ENCODE measurements at places on chromosomes 3 and 15. TPM values are rescaled to one million over a fixed set of nuclear protein-coding genes. Genes with fewer than 3 reads are reported as not detected.

Gene TFG
- polyA plus RNA-seq: 139 TPM

Gene SMCO1
- polyA plus RNA-seq: not detected

Gene SLC28A1
- polyA plus RNA-seq: 6.4 TPM

Gene TPRG1
- polyA plus RNA-seq: 0.30 TPM

Gene COLQ
- 11.0 TPM for polyA plus RNA-seq

Gene AADACL2
- not detected for polyA plus RNA-seq

Gene BCHE
- polyA plus RNA-seq: 6.3 TPM

- DNase-seq: no peak
These were observed 1.5 kb upstream of the CACNA2D3 start for GRCh38 chr3:54120657-54121413.

- no peak for DNase-seq
These were observed 51.8 kb downstream of the CTDSPL start for GRCh38 chr3:37913522-37913921.

- DNase-seq: no peak
These were observed 51.2 kb downstream of the MDFIC2 start for GRCh38 chr3:70261283-70261682.

DNA sequence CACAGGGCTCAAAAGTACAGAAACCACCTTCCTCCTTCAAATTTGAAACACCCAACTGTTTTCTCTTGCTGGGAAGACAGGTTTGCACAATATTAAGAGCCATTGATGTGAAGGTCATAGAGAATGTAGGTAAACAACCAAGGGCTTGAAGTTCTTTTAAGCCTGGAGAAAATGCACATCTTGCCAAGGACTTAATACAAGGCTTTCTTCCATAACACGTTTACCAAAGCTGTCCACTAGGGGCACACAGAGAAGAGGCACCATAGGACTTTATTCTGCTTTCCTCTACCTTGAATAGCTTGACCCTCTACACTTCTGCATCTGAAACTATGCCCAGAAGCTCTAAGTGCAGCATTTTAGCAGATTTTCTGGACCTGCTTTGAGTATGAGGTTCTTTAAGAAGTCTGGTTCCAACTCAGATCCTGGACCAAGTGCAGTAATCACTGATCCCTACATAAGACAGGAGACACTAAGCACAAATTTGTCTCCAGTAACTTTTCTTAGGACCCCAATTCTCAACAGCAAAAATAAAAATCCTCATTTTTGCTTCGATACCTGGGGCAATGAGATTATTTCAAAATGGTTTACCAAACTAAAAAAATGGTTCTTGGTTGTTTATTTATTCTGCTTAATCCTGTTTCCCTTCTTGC is 138.0 kb downstream of the FBN1 start:
- peak; percentile 35 for DNase-seq

- DNase-seq: no peak
These were observed 820.4 kb upstream of the ALCAM start for GRCh38 chr3:104546301-104546700.

GRCh38 chr3:156144060-156144459 is 23.7 kb downstream of the KCNAB1 start:
- no peak for DNase-seq

GRCh38 chr15:39454189-39454986 is 126.5 kb upstream of the THBS1 start:
- no peak for DNase-seq

DNA sequence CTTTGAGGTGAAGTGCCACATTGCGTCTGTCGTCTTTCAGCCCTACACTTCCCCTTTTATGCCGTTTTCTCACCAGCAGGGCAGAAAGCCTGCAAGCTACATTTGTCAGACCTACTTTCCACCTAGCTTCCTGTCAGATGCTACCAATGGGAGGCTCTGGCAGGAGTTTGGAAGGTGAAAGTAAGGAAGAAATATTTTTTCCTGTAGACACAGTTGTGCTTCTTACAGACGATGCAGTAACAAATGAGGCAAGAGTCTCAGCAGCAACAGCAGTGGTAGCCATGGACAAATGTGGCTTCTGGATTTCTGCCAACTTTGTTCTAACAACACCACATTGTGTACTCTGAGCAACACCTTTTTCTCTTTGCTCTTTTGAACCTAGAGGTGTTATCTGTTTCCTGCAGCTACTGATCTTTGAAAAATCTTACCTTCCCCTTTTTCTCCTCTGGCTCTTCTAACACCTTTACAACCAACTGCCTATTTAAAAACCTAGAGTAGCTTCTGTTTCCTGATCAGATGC is 70.6 kb upstream of the STT3B start:
- DNase-seq: no peak

DNA sequence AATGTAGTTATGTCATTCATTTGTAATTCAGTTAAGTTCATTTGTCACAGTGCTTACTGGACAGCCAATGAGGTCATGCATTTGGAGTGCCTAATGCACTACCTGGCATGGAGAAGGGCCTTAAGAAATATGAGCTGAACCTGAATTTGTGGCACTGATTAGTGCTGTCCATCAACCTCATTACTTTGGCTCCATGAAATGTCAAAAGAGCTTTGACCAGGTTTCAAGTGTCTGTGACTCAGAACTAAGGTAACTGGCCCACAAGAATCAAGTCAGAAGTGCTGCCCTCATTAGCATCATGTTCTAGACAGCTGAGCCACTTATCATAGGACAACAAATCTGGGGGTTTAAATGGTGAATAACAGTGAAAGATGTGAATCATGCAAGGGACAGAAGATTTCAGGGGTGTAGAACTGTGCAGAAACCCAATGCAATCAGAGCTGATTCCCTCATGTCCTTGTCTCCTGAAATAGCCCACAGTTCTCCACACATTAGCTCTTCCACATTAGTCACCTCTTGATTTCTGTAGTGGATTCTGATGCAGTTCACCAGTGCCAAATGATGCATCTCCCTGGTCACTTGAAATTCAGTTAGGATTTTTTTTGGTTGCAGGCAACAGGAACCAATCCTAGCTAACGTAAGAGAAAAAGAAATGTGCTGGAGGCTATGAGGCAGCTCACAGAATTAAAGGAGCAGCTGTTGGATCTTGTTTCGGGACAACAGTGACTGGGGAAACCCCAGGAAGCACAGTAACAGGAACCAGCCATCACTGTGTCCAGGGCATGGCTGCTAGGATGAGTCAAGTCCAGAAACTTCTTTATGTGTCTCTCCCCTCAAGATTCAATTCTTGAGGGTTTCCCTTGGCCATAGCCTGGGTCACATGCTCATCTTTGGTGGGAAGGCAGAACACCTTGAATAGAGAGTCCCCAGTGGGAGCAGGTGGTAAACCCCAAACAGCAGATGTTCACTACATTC is 38.7 kb downstream of the CHST2 start:
- DNase-seq: no peak

GRCh38 chr3:187792521-187792920 is 47.3 kb upstream of the BCL6 start:
- no peak for DNase-seq

DNA sequence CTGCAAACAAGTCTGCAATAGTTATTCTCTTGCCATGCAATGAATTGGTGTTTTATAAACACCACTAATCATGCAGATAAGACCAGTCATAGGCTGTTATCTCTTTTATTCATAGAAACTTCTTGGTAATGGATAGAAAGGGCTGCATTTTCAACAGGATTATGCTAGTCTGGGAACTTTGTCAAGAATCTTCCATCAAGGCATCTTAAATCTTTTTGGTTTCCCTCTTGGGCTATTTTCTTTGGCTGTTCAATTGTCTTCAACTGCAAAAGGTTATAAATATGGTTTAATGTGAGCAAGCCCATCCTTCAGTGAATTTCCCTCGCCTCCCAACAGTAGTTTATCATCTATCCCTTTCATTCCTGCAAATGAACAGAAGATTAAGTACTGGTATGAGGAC is 59.0 kb upstream of the MINAR1 start:
- peak; percentile 48 for DNase-seq

DNA sequence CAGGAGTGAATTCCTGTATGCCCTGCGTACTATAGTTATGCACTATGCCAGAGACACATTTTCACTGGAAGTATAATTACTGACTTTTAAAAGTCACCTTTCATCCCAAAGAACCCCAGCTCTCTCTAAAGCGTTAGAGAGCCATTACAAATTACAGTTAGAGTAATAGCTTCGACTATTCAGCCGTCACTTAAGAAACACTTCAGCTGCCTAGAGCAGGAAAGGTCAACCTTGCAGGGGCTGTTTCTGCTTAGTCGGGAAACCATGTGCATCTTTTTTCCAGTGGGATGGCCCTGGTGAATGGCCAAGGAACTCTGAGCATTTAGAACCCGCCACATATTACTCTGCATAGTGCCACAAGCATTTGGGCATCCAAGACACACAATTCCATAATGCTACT is 235.9 kb downstream of the ARRDC4 start:
- peak; percentile 52 for DNase-seq

DNA sequence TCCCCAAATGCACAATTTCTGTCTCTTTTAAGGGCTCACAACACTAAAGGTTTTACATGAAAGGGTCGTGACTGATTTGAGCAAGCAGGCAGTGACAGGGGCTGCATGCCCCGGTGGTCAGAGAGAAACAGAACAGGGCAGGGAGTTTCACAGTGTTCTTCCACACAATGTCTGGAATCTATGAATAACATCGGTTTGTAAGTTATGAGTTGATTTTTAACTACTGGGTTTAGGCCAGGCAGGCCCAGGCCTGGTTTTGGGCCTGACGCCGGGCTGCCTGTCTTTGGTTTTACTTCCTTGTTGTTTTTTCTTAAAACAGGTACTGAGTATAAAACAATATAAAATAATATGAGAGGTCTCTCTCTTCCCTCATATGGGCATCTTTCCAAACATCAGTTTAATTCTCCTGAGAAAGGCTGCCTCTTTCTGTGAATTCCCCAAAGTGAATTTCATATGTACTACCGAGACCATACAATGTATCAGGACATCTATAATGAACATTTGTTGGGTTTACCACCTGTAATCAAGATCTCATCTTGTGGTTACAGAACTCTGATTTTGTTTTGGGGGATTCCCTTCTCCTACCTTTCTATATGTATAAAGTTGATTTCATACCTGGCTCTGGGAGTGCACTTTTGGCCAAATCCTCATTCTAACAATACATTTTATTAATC is 74.4 kb downstream of the CD200 start:
- no peak for DNase-seq

DNA sequence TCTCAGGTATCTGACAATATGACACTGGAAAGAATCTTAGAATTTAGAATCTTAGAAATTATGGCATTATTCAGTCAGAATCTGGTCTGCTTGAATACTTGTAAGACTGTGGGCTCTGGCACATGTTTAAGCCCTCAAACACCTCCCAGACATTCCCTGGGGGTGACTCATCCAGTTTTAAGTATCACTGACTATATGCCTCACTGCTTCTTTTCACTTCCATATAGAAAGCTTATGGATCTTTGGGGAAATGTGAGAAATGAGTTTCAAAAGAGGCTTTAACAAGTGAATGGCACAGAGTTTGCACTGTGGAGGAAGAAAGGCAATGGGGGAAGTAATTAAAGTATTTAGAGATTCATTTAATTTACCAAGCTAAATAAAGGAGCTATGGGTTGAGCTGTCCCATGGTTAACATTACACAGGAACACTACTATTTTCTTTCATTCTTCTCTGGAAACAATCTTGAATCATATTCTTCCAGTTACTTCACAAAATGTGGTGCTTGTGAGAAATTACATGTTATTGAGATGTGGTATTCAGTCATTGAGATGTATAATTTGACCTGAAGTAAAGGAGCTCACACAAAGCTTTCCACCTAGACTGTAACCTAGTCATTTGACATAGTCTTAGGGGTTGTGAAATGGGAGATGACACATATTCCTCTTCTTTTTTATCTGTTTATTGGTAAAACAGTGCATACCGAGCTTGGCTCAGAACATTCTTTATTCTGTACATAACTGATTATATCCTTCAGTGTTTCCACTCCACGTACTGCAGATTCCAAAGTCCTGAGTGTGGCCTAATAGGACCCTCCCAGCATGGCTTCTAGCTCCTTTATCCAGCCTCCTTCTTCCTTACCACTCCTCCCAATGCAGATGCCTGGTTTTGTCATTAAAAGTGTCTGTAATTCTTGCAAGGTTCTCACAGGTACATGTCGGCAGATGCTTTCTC is 544.6 kb upstream of the NECTIN3 start:
- DNase-seq: peak; percentile 8

DNA sequence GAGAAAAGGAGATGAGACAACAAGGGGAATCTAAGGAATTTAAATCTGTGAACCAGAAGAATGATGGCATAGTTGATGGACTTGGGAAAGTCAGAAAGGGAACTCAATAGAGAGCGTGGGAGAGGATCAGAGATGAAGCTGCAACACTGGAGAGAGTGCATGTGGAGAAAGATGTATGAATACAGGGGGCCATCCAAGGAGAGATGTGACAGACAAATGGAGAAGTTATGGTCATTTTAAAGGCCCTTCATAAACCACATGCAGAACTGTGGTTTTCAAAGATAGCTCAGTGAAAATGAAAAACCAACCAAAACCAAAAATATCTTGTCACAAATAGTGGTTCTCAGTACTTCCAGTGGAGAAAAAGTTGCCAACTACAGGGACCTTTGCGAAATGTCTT is 265.2 kb downstream of the SUCLG2 start:
- no peak for DNase-seq

GRCh38 chr15:67769497-67770357 is 55.6 kb upstream of the SKOR1 start:
- no peak for DNase-seq

DNA sequence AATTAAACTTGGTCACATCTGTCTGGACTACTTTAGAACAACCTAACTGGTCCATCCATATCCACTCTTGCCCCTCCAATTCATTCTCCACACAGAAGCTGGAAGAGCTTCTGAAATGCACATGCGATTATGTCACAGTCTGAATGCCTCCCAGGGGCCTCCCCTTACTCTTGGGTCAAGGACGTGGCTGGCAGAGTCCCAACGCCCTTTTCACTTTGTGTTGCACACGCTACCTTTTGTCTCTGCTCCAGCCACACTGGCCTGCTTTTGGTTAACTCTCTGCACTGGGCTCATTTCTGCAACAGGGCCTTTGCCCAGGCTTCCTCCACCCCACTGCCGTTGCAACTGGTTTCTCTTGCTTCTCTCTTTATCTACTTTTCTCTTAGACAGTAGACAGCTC is 245.2 kb downstream of the IL20RB start:
- no peak for DNase-seq

DNA sequence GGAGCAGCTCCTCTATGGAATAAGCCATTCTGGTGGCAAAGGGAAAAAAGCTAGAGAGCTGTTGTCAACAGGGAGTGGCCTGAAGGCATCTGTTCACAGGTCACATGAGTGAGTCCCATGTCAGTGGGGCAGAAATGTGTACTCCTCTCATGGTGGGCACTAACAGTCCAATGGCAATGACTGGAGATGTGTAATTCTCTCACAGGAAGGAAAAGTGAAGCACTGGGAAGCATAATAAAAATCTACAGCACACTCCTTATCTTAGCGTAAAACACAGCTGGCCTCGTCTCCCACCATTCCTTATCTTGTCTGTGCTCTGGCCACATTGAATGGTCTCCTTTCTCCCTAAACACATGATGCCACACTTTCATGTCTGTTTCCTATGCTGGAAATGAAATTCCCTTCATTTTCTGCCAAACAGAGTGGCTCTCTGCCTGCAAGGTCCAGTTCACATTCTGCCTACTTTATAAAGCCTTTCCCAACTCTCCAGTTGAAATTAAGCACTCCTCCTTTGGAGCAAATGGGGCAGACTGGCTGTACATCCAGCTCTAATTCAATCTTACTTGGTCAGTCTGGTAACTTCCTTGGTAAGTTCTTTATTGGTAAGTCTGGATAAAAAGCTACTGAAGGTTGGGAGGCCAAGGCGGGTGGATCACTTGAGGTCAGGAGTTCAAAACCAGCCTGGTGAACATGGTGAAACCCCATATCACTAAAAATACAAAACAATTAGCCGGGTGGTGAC is 139.8 kb downstream of the RPL22L1 start:
- DNase-seq: no peak

GRCh38 chr3:127264794-127265514 is 22.9 kb downstream of the PRR20G start:
- no peak for DNase-seq

Data from renal pelvis (tissue), 12 donors.